ENCODE measurements at places on chromosomes 2 and 18.

DNA sequence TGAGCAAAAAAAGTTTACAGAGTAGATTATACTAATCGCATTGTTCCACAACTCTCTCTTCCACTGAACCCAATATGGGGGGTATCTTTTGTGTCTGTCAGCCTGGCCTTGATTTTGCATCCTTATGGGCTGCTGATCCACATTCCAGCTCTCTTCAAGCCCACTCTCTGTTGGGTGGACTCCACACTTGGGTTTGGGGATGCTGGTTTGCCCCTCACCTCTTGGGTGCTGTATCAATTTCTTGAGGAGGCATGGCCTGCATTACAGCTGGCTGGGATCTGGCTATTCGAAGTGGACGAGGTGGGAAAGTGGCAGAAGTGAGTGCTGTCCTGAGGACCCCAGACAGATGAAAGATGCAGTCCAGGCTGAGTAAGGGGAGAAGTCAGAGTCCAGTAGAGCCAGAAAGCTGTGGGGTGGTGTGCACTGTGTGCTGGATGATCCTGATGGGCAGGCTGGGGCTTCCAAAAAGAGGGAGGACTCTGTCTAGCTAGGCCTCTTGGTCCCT is 141.4 kb downstream of the CAPN13 start:
- no peak for DNase-seq

GRCh38 chr2:134282629-134283400 is 28.9 kb downstream of the MGAT5 start:
- no peak for DNase-seq

DNA sequence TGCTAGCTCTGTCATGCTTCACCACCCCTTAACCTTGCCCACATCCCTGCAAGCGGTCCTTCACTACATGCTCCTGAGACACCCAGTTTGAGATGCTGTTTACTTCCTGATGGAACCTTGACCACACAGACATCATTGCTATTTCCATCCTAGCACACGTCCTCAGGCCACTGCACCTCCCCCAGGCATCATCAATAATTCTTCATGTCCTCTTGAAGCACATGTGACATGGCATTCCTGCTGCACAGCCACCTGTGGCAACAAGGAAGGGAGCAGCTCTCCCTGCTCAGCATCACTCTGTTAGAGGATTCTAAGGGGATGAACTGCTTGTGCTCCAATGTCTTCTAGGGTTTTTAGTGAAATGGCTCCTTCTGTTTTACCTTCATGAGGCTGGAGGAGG is 26.1 kb upstream of the ST3GAL5 start:
- DNase-seq: no peak

- peak; percentile 82 for DNase-seq
These were observed 81.5 kb downstream of the CHRNA1 start for GRCh38 chr2:174682578-174683391.

DNA sequence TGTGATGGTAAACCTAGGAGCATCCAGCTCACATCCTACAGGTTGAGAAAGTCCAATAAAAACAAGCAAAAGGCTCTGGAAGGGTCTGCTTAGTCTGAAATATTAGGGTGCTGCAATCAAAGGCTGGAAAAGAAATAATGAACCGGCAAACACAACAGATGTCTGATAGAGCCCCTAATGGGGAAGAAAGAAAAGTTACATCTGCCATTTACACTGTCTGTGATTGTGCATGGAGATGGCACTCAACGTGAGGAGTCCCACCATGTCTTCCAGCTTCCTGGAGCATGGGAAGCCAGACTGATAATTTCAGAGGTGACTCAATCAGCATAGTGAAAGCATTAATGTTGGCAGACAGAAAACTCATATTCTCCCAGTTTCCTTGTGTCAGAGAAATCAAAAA is 307.8 kb downstream of the EPHA4 start:
- DNase-seq: no peak

GRCh38 chr2:16152071-16152927 is 211.9 kb downstream of the MYCN start:
- DNase-seq: no peak

DNA sequence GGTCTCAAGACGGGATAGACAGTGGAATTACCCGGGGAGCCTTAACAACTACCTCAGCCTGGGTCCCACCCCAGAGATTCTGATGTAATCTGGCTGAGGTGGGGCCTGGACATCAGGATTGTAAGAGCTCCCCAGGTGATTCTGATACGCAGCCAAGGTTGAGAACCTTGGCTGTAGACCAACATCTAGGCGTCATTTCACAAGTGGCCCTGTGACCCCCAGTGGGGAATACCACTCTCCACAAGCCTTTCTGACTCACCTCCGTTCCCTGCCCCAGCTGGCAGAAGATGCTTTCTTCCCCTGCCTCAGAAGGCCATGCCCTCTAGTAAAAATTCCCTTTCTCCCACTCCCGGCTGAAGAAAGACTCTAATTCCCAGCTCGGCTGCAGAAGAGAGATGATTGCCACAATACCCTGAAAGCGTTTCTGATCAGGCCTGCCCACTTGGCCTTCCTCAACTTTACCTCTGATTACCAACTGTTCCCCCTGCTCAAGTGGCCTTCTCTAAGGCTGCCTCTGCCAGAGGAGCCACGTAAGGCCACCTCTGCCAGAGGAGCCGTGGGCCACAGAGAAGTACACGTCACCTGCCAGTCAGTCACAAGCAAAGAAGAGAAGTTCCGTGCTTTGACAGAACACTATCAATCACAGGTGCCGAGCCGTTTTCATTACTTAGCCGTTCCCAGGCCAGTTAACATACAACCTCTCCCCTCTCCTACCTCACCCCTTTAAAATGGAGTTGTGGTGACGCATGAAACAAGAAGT is 116.8 kb upstream of the PKDCC start:
- no peak for DNase-seq

DNA sequence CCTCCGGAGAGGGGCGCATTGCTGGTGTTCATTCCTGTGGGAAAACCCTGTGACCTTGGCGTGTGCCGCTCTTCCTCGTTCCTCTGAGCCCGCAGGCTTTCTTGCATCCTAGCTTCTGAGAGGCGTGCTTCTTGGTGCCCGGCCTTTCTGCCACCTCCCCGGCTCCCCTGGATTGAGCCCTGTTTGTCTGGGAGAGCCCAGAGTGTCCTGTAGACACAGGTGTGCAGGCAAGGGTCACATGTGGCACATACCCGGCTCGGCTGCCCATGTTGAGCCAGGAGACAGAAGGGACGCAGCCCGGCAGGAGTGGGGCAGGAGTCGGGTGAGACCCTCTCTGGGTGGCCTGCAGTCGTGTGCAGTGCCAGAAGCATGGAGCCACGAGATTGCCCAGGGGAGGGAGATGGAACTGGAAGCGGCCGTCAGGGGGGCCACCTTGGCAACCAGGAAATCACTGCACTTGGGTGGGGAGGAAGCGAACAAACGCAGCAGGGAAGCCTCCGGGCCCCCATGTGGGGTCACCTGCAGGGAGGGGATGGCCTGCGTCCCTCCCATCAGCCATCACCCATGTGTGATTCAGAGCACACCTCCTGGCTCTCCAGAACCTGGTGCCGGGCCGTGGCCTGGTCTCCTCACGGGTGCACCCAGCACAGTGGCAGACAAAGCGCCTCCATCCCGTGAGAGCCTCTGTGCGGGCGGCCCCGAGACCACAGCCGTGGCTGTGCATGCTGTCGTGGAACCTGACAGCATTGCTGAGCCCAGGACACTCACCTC is 92.9 kb downstream of the SH3BP4 start:
- no peak for DNase-seq

- no peak for DNase-seq
These were observed 154.9 kb downstream of the NDUFA10 start for GRCh38 chr2:239870276-239870675.

DNA sequence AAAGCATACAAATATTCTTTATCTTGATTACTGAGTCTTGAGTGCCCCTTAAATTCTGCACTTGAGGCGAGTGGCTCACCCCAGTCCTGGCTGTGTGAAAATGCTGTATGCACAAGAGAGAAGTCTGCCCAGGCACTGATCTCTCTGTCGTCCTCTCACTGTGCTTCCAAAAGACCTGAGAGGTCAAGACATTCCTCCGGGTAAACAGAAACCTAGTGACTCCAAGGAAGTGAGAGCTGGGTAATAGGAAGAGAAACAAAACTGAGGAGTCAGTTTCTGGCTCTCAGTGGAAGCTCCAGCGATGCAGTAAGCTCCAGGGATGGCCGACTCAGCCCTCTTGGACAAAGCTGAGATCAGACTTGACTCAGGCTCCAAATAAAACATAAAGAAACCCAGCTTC is 70.9 kb downstream of the AAK1 start:
- DNase-seq: peak; percentile 62

DNA sequence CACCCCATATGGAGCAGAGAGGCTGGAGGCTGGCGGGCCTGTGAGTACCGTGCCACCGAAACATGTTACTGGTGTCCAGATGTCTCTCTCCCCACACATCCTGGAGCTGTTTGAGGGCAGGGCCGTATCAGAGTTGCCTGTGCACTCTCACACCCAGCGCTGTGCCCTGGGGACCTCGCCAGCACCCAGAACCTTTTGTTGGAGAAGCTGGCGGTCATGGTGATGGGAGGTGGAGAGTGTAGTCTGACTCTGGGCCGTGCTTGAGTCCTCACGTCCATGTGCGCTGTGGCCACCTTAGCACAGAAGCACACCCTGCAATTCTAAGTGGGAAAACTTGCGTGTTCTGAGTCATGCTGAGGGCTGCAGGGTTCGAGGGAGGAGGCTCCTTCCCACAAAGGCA is 259.2 kb downstream of the NDUFA10 start:
- DNase-seq: no peak

DNA sequence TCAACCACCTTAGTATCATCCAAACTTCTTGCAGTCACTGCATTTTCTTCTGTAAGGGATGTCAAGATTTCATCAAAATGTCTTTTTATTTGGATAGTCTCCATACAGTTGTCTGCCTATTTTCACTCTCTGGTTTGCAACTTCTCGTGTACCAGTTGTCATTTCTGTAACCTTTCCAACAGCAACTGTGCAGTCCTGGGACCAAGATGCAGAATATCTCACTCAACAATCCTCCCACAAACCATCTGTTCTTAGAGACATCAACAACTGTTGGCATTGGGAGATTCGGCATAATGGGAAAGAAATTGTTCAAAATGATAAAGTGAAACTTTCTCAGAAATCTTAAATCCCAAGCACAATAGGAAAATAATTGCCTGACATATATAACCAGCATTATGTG is 933.6 kb upstream of the SLC39A10 start:
- peak; percentile 30 for DNase-seq

- no peak for DNase-seq
These were observed 42.7 kb downstream of the CYP26B1 start for GRCh38 chr2:72104821-72105588.

DNA sequence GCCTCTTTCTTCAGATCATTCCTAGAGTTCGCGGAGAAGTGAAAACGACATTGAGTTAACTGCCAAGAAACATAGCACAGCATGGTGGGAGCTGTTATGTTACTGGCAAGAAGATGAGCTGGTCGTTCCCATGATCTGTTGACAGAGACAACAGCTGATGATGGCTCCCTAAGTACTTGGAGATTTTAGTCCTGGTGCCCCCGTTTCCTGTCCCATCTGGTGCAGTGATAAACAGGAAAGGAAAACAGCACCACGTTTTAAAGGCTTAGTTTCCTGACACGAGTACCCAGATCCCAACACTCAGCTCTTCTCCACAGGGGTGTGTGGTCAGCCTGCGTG is 56.4 kb upstream of the KCNG2 start:
- DNase-seq: no peak

DNA sequence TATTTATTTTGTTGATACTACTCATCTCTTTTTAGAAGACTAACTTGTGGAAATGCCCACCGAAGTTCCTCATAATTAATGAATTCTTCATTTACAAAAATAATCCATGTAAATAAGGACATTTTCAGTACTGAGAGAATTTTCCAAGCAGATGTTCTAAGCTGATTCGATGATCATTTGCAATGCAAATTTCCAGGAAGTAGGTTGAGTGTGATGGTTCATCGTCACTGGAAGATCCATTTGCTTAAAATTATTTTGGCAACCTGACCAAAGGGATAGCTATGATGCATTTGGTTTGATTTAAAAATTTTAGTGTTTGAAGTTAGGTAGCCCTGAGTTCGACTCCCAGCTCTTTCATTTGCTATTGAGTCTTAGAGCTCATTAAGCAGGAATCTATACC is 257.3 kb upstream of the RASGRP3 start:
- no peak for DNase-seq

- DNase-seq: no peak
These were observed 21.0 kb upstream of the MSGN1 start for GRCh38 chr2:17795309-17795708.

GRCh38 chr2:100757621-100758394 is 62.1 kb upstream of the NPAS2 start:
- peak; percentile 69 for DNase-seq

GRCh38 chr2:176555781-176556180 is 286.5 kb downstream of the MTX2 start:
- DNase-seq: no peak

DNA sequence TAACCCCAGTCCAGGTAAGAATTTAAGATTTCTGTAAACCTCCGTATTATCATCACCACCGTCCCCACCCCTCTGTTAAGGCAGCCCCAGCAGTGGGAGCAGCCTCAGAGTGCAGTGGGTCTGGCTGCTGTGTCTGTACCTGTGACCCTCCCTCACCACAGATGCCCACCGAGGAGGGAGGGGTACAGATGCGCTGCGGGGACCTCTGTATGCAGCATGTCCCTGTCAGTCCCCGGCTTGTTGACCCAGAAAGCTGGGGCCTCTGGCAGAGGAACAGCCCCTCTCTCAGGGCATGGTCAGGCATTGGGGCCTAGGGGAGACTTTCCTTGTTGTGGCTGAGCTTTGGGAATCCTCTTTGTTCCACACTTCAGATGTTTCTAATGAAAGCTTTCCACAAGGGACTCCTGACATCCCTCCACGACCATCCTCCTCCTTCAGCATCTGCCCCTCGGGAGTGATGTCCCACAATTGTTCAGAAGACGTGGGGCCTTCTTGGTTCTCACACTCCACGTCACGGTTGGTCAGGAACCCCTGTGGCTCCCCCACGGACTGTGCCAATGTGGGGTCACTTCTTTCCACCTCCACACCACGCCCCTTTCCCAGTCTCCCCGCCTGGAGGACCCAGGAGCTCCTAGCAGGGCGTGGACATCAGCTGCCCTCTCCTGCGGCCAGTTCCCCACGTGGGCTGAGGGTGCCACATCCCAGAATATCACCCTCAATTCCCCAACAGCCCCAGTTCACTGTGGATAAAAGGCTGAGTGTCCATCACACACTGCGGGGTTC is 384.2 kb upstream of the MYT1L start:
- DNase-seq: no peak

GRCh38 chr2:200814917-200815316 is 3.2 kb downstream of the BZW1 start:
- no peak for DNase-seq
